NCI-H2107 (cell line): ENCODE measurements at places on chromosomes 7 and 10.

GRCh38 chr10:101772895-101773761, 2.8 kb downstream of the FGF8 start:
- DNase-seq = no peak

DNA sequence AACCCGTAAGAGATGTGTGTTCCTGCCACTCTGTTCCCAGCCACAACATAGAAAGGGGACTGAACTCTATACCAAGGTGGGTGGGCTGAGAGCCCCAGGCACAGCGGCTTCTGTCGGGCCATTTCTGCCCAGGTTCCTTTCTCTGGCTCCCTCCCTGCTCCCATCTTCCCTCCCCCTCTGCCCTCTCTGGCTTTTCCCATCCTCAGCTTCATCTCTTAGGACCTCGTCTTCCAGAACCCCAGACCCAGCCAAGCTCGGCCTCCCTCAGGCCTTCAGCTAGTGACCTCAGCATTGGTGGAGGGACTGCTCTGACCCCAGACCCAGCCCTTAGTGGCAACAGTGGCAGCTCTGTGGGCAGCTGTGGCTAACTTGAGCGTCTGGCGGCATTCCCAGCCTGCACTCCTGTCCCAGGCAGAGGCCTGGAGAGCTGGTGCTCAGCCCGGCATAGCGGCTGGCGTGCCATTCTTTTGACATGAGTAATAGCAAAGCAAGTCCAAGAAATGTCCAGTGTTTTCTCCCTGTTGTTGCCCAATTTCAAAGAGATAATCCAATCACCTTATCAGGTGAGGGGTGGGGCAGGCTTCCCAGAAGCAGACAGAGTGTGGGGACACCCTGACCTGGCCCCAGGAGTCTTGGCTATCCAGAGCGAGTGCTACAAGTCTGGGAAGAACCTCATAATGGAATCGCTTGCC, 15.9 kb downstream of the PTPRE start:
- no peak for DNase-seq

- DNase-seq = no peak
Observed at GRCh38 chr7:128708235-128708634, 30.9 kb upstream of the CALU start.

GRCh38 chr10:13448216-13448615, 80.6 kb downstream of the BEND7 start:
- no peak for DNase-seq

DNA sequence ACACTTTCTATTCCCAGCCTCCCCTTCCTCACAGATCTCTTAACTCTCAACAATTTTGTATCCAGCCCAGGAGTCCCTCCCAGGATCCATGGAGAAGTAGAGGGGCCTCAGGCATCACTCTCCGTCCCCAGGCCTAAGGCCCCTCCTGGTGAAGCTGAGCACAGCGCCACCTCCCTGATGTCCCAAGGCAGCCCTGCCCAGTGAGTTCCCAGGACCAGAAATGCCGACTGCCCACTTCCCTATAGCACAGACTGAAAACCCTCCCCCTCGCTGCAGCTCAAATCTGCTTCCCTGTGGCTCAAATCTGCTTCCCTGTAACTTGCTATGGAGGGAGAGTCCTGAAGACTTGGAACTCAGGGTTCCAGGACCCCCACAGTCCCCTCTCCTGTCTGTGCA, 35.6 kb downstream of the YKT6 start:
- no peak for DNase-seq

DNA sequence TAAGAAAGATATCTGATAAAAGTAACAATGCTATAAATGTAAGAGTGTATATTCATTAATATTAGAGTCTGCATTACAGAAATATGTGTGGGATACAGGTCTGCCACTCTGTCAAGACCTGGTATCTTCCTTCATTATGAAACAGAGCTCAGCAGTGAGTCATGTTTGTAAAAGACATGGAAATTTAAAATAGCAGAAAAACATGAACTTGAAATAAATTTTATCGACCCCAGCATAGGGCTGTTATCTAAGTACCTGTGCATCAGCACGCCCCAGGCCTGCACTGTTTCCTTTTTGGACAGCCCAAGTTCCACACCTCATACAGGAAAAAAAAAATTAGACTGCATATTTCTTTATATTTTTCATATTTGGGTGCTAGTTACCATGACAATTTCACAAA, 58.0 kb upstream of the ZPBP start:
- no peak for DNase-seq

DNA sequence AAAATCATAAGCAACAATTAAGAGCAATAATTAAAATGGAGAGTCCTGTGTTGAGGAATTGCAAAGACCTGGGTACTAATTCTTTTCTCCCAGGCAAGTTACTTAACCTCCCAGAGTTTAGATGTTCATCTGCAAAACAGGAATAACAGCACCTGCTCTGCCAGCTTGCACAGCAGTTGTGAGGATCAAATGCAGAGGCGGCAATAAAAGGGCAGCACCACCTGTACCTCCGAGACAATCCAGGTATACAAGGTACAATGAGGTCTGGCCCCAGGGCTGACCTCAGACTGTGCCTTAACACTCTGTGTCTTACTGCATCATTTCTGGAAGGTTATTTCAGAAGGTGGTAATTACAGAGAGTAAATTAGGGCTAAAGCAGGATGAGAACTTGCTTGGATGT, 14.5 kb upstream of the FAM204A start:
- no peak for DNase-seq

DNA sequence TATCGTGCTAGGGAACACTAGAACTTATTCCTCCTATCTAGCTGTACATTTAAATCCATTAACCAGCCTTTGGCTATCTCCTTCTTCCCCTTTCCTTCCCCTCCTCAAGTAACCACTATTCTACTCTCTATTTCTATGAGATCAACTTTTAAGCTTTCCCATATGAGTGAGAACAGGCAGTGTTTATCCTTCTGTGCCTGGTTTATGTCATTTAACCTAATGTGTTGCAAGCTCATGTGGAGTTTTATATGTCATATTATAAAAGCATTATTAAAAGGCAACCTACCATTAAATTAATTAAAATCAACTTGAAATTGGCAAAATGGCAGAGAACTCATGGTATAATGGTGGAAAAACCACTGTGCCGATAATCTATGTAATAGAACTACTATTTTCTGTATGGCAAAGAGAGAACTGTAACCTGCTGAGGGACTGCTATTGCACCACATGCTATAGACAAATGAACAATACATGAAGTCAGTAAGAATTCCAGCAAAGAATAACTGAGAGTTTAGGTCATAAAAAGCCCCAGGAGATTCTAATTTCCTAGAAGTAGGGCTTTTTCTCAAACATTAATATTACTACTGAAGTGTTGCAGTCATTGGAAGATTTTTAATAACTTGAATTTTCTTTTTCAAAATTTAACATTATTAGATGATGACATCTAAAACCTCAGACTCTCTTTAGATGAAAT, 81.8 kb downstream of the LRRN3 start:
- no peak for DNase-seq

DNA sequence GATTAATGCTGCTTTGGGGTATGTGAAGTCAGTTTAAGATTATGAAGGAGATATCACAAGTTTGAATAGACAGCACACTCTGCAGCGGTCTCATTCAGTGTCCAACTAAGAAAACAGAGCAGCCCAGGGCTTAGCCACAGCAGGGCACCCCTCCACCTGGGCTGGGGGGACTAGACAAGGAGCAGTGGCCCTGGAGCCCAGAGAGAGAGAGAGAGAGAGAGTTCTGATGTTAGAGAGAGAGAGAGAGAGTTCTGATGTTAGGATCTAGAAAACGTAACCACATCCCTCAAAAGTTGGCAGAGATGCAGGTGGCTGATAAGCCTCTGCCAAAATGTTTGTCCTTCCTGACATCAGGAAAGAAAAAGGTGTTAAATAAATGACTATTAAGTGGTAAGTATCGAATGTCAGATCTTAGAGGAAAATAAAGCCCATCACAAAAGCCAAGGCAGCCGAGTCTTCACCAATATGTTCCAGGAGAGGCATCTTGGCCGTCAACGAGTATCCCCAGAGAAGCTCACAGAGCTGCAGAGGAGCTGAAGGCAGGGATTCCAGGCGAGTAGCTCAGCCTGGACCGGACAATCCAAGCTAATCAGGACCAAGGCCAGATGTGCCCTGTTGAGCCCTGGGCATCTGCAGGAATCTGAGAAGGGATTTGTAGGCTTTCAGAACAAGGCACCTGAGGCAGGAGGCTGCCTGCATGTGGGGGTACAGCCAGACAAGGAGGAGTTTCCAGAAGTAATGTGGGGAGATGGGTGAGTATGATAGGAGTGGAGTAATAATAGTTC, 150.1 kb upstream of the TCF7L2 start:
- no peak for DNase-seq

DNA sequence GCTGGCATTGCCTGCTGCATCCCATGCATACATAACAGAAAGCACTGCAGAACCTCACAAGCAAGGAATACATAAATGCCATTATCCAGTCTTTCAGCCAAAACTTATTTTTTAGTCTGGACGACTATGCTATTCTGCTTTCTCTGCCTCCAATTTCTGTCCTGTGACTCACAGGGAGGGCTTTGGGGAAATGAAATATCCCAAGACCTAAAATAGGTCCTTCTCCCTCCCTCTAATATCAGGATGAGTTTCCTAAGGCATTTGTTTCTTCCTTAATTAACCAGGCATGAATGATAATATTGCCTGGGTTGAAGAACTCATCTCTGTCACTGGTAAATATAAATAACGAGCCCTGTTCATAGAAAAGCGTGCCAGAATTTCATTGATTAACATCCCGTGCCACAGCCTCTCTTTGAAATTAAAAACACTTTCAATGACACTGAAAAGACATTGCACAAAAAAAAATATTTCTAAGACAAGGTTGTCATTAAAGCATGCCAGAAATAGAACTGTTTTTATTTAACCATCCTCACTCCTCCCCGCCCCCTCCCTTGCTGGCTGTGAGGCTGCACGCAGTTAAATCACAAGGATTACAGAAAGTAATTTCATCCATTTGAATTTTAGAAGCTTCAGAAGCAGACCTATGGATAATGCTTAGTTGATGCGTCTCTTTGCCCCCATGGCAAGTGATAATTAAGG, 103.0 kb upstream of the ANKRD1 start:
- DNase-seq = no peak

DNA sequence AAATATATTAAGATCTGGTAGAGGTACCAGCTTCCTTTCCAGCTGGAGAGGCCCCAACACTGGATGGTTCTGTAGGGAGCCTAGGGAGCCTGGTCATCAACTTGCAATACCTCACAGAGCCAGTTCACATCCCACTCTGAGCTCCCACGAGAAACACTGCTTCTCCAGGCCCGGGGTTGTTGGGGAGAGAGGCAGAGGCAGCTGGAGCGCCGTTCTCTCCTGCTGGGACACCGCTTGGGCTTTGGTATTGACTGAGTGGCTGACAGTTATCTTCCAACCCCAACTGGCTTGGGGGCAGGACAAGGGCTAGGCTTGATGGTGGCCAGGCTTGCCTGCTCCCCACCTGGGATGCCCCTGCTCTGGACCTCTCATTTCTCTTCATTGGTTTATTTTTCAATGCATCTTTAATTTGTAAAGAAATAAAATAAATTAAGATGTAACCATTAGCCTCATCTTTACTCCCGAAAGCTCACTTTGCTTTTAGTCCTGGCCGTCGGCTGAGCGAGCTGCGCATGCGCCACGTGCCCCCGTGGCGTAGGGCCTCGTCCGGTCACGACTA, 10.0 kb upstream of the CHCHD1 start:
- DNase-seq = peak; percentile 31

GRCh38 chr7:33448035-33448434, 318.7 kb downstream of the BBS9 start:
- DNase-seq = no peak

- DNase-seq = no peak
Observed at GRCh38 chr7:51949726-51950644, 633.4 kb upstream of the COBL start.

GRCh38 chr7:131219312-131220041, 108.2 kb upstream of the MKLN1 start:
- no peak for DNase-seq

DNA sequence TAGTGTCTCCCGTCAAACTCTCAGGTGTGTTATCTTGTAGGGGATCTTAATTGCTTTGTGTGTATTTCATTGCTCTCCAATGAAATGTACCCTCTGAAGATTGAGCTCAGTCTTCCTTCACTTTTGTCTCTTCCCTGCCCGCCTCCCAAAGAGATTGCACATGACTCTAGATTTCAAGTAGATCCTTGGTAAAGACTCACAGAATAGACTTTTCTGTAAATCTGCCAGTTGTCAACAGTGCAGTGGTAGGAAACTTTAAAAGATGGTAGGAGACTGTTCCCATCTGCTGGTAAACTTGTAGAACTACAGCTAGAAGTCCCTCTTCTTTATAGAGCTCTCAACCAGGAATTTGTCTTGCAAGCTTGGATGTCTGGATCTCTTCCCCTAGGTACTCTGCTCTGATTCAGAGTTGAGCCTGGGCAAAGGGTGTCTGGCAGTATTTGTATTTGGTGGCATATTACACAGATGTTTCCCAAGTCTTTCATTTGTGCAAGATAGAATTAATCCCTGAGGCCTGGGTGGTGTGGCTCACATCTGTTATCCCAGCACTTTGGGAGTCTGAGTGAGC, 9.6 kb downstream of the CCL26 start:
- peak; percentile 30 for DNase-seq

- no peak for DNase-seq
Observed at GRCh38 chr7:20362574-20363253, 32.0 kb downstream of the ITGB8 start.

DNA sequence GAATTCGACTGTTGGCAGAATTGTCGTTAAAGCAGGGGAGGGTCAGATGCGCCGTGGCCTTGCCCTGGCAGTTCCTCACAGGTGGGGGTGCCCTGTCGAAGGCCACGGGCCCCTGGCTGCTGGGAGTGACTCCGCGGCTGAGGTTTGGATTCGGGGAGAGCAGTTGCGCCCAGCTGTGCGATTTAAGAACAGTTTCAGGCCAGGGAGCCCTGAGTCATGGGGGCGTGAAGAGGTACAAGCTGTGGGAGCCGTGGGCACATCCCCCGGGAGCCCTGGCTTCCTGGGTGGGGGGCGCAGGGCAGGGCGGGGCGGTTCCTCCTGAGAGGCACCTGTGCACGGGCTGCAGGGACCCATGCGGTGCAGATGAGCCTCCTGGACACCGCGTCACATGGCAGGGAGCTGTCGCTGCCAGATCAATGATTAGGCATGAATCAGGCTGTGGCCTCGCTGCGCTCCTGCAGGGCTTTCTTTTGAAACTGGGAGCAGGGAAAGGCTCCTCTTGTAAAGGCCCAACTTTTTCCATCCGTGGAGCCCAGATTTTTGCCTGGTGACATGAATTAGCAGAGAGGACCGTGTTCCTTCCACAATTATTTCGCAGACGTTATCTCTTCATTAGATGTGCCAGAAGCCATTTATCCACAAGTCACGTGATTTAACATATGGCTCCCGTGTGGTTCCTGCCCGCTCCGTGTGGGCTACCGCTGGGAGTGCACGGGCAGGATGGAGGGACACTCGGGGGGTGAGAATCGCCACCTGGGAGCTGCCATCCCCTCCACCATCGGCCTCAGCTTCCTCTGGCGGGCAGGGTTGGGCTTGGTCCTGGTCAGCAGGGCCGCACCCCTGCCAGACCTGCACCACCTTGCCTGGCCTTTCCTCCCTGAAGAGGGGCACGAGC, 918 bp downstream of the PWWP2B start:
- no peak for DNase-seq

GRCh38 chr7:32680259-32681173, 185.2 kb downstream of the AVL9 start:
- no peak for DNase-seq
